ENCODE measurements at places on chromosomes 4 and X. TPM values are rescaled to one million over a fixed set of nuclear protein-coding genes. Genes with fewer than 3 reads are reported as not detected.

Gene SERTM2
- total RNA-seq, result not detected

Gene SOWAHD
- 1.4 TPM for total RNA-seq

Gene ETDA
- total RNA-seq, result not detected

DNA sequence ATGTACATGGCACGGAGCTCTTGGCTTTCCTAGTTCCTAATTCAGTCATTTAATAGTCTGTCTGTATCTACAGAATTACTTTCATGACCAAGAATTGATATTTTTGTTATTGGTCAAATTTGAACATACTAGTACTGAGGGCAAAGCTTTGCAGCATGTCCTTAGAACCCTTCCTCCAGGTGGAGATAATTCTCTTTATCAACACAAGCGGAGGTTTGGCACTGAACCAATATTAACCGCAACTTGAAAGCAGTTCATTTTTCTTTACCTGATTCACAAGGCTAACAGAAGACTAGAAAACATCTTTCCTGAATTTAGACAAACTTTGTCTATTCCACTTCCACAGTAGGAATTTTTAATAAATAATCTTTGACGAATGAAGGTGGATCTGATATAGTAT lies 73.8 kb downstream of the TACR3 start:
- no peak for DNase-seq

DNA sequence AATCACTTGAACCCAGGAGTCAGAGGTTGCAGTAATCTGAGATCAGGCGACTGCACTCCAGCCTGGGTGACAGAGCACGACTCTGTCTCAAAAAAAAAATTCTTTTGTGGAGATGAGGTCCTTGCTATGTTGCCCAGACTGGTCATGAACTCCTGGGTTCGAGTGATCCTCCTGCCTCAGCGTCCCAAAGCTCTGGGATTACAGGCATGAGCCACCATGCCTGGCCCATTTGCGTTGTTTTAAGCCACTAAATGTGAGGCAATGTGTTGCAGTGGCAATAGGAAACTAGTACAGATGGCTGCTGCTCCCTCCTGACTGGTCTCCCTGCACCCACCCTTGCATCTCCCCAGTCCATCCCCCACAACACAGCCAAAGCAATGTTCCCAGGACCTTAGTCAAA lies 40.0 kb upstream of the APLN start:
- DNase-seq, result no peak

GRCh38 chr4:123052007-123052406 lies 129.6 kb upstream of the NUDT6 start:
- DNase-seq, result no peak

- peak; percentile 64 for DNase-seq
These were observed 72.9 kb downstream of the YIPF6 start for GRCh38 chrX:68571610-68572311.

- no peak for DNase-seq
These were observed 66.1 kb downstream of the BMP3 start for GRCh38 chr4:81096566-81096965.

DNA sequence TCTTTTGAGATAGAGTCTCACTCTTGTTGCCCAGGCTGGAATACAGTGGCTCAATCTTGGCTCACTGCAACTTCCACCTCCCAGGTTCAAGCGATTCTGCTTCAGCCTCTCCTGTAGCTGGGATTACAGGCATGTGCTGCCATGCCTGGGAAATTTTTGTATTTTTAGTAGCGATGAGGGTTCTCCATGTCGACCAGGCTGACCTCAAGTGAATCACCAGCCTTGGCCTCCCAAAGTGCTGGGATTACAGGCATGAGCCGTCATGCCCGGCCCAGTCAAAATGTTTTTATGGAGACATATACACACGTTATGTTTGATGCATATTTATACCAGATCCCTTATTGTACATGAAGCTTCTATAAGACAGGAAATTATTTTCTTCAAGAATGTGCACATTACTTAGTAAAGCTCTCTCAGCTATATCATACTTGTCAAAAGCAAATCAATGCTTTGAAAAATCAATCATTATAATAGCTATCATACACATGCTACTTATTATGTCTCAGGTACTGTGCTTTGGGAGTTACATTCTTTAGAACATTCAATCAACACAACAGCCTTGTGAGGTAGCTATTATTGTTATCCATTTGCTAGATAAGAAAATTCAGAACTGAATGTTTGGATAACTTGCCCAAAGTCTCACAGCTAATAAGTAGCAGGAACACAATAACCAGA lies 269.2 kb downstream of the FSTL5 start:
- no peak for DNase-seq

GRCh38 chr4:24888475-24889344 lies 24.1 kb downstream of the CCDC149 start:
- DNase-seq, result no peak

All from PC-9 (cell line).